Pancreas (tissue), 10 donors: ENCODE measurements at places on chromosomes 5 and 9. TPM values are rescaled to one million over a fixed set of nuclear protein-coding genes. Genes with fewer than 3 reads are reported as not detected.

- no peak for DNase-seq
- H3K36me3 ChIP-seq: no peaks in the 10 kb centered on the region
- no peak overlapping the region for H3K27ac ChIP-seq
These were observed 111.8 kb downstream of the GCNT1 start for GRCh38 chr9:76570826-76571225.

GRCh38 chr9:112725961-112726360 lies 8.0 kb upstream of the INIP start:
- no peak overlapping the region for H3K4me3 ChIP-seq
- no peaks in the 10 kb centered on the region for H3K36me3 ChIP-seq
- H3K4me1 ChIP-seq: no peaks in the 10 kb centered on the region
- H3K27me3 ChIP-seq: no peaks in the 10 kb centered on the region
- no peak overlapping the region for H3K27ac ChIP-seq

DNA sequence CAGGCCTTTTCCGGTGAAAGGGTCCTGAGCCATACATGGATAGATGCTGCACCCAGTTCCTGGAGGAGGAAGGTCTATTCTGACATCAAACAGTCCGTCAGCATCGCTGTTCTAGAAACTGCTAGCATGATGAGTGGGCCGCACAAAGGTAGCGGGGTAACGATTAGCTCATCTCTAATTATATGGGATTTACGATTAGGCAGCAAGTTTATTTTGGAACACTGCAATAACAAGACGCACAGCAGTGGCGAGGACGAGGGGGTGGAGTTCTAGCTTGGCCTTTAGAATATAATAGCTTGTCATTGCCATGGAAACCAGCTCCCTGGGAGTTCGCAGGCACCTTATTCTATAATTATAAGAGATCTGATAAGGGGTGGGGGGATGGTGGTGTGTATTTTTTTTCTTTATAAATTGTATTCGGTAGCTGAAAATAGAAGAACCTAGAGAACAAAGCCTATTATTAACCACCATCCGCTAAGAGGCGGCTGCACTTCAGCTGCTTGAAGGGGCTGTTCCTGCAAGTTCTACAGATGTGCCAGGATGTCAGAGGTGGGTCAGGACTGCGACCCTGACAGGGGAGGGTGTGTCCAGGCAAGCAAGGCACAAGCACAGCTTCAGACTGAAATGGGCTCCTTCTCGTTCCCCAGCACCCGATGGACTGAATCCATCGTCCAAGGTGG lies 311.0 kb downstream of the AGTPBP1 start:
- no peak overlapping the region for H3K4me3 ChIP-seq
- DNase-seq: no peak
- H3K4me1 ChIP-seq: no peaks in the 10 kb centered on the region
- H3K36me3 ChIP-seq: no peaks in the 10 kb centered on the region
- peak overlapping the region; percentile 41 for H3K27ac ChIP-seq
- no peaks in the 10 kb centered on the region for H3K27me3 ChIP-seq

GRCh38 chr9:27408001-27408400 lies 111.1 kb upstream of the EQTN start:
- DNase-seq: no peak
- no peak overlapping the region for H3K4me3 ChIP-seq
- no peaks in the 10 kb centered on the region for H3K36me3 ChIP-seq
- H3K27ac ChIP-seq: no peak overlapping the region
- peaks cover under 1% of the 10 kb centered on the region for H3K4me1 ChIP-seq

GRCh38 chr9:90141723-90142122 lies 500.9 kb downstream of the DIRAS2 start:
- H3K27me3 ChIP-seq: no peaks in the 10 kb centered on the region
- no peaks in the 10 kb centered on the region for H3K36me3 ChIP-seq
- no peaks in the 10 kb centered on the region for H3K4me1 ChIP-seq

- H3K4me1 ChIP-seq: no peaks in the 10 kb centered on the region
- DNase-seq: no peak
- no peaks in the 10 kb centered on the region for H3K36me3 ChIP-seq
These were observed 168.1 kb downstream of the KDM4C start for GRCh38 chr9:6925836-6926235.

GRCh38 chr5:142143878-142144277 lies 35.3 kb downstream of the NDFIP1 start:
- DNase-seq: no peak
- H3K27me3 ChIP-seq: no peaks in the 10 kb centered on the region
- no peak overlapping the region for H3K27ac ChIP-seq
- H3K4me1 ChIP-seq: no peaks in the 10 kb centered on the region
- H3K4me3 ChIP-seq: no peak overlapping the region

GRCh38 chr5:145495196-145495595 lies 339.9 kb downstream of the PRELID2 start:
- no peak overlapping the region for H3K27ac ChIP-seq
- no peak overlapping the region for H3K4me3 ChIP-seq
- H3K36me3 ChIP-seq: no peaks in the 10 kb centered on the region

DNA sequence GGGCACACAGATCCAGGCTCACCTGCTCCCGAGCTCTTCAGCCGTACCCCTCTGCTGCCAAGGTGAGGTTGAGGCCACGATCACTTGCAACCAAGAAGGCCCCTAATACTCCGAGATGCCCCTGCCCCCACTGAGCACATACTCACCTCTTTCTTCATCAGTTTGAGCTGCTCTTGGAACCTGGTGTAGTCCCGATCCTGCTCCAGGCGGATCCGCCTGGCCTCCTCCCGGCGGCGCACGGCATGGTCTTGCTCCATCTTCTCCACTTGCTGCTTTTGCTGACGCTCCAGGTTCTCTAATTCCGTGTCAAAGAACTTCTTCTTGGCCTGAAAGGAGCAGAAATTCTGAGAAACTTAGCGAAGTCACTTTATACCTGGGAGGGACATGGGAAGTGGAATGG lies 75.7 kb upstream of the FBXW11 start:
- no peak for DNase-seq
- no peak overlapping the region for H3K4me3 ChIP-seq
- H3K36me3 ChIP-seq: no peaks in the 10 kb centered on the region

DNA sequence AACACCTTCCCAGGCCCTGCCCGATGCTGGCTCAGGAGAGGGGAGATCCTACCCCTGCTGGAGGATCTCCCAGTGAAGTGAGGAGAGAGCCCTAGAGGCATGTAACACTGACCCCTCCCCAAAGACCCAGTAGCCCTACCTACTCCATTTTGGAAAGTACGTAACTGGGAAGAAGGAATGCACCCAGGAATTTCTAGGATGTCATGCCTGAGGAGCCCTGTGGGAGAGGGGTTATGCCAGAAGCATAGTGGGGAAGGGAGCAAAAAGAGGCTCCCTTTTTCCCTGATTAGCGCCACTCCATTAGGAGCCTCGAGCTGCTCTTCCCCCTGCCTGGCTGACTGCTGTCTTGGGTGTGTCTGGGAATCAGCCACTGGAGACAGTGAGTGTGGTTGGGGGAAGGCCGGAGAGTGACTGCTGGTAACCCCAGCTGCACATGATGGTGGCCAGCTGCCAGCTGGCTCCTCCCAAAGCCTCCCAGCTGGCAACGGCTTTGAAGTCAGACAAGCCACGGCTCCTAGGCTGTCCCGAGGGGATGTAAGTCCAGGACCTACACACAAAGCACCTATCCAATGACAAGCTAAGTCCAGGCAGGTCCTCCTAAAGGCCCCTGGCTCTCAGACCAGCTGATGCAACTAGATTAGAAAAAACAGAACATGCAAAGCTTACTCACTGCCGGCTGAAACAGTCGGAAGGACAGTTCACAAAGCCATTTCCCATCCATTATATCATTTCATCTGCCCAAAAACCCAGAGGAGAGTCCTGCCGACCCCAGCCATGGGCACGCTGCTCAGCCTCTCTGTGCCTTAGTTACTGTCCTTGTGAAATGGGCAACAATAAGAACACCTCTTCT lies 136.5 kb upstream of the ABCA1 start:
- H3K4me3 ChIP-seq: no peak overlapping the region
- no peaks in the 10 kb centered on the region for H3K27me3 ChIP-seq
- peak overlapping the region; percentile 83 for H3K27ac ChIP-seq
- peak; percentile 89 for DNase-seq
- H3K36me3 ChIP-seq: no peaks in the 10 kb centered on the region

DNA sequence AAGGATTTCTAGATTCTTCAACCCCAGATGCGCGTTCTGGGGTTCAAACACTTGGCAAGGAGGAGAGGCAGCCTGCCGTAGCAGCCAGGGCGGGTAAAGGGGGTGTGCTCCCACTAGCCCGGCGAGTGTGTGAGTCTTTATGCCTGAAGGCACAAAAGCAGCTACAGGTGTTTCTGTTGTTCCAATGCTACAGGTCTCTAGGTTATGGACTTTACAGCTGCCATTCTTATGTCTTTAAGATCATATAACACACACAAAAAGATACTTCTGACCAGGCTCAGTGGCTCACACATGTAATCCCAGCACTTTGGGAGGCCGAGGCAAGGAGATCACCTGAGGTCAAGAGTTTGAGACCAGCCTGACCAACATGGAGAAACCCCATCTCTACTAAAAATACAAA lies 133.6 kb upstream of the RETREG1 start:
- H3K27ac ChIP-seq: no peak overlapping the region
- H3K4me1 ChIP-seq: no peaks in the 10 kb centered on the region
- H3K4me3 ChIP-seq: no peak overlapping the region
- H3K27me3 ChIP-seq: no peaks in the 10 kb centered on the region
- peaks cover 3% of the 10 kb centered on the region for H3K36me3 ChIP-seq
- no peak for DNase-seq

DNA sequence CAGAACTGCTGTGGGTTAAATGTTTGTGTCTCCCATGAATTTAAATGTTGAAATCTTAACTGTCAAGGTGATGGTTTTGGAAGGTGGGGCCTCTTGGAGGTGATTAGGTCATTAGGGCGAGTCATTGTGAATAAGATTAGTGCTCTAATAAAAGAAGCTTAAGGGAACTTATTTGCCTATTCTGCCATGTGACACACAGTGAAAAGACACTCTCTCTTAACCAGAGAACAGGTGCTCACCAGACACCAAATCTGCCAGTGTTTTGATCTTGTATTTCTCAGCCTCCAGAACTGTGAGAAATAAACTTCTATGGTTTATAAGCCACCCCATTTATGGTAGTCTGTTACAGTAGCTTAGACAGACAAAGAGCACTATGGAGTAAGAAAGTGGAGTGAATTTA lies 117.9 kb upstream of the SV2C start:
- DNase-seq: no peak
- H3K27me3 ChIP-seq: no peaks in the 10 kb centered on the region
- no peak overlapping the region for H3K4me3 ChIP-seq
- H3K4me1 ChIP-seq: no peaks in the 10 kb centered on the region

GRCh38 chr9:23850242-23850689 lies 24.2 kb upstream of the ELAVL2 start:
- DNase-seq: no peak
- no peaks in the 10 kb centered on the region for H3K36me3 ChIP-seq
- H3K27ac ChIP-seq: no peak overlapping the region
- peak overlapping the region; percentile 35 for H3K4me3 ChIP-seq

GRCh38 chr5:157189223-157189622 lies 8.6 kb downstream of the ITK start:
- no peaks in the 10 kb centered on the region for H3K4me1 ChIP-seq
- DNase-seq: no peak
- H3K27me3 ChIP-seq: no peaks in the 10 kb centered on the region
- no peak overlapping the region for H3K4me3 ChIP-seq
- no peaks in the 10 kb centered on the region for H3K36me3 ChIP-seq

Gene TMEM174
- total RNA-seq: not detected

Gene INSYN2B
- not detected for total RNA-seq

Gene LURAP1L
- total RNA-seq: 15.9 TPM

Gene IFNA2
- total RNA-seq: not detected

Gene BTNL8
- 1.5 TPM for total RNA-seq

Gene PCDHGB2
- 2.8 TPM for total RNA-seq

Gene FGFR4
- 24.3 TPM for total RNA-seq

Gene PCDHA1
- total RNA-seq: not detected

Gene CENPP
- total RNA-seq: 2.5 TPM
